ENCODE measurements at places on chromosomes 4 and X. TPM values are rescaled to one million over a fixed set of nuclear protein-coding genes. Genes with fewer than 3 reads are reported as not detected.

Gene MAGEA2
- not detected for total RNA-seq

- H3K36me3 ChIP-seq: no peaks in the 10 kb centered on the region
- no peaks in the 10 kb centered on the region for H3K4me1 ChIP-seq
- DNase-seq: no peak
- no peak overlapping the region for H3K27ac ChIP-seq
- no peaks in the 10 kb centered on the region for H3K27me3 ChIP-seq
- no peak overlapping the region for H3K4me3 ChIP-seq
Measured at GRCh38 chrX:116757491-116757890, 294.7 kb upstream of the CT83 start.

DNA sequence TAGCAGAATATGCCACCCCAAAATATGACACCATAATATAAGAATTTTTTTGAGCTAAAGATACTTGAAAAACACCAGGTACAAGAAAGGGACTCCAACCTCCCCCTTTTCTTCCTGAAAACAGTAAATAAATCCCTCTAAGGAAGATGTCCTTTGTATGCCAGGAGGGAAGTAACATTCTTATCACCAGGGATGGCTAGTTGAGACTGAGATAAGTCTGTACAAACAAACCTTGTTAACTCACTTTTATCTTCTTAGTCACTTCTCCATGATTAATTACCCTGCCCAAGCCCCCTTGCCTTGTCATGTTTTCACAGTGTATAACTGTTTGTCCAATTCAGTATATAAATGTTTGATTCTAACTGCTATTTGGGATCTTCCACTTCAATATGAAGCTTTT, 888.0 kb downstream of the PCDH18 start:
- H3K27ac ChIP-seq: no peak overlapping the region
- H3K27me3 ChIP-seq: no peaks in the 10 kb centered on the region
- no peaks in the 10 kb centered on the region for H3K4me1 ChIP-seq
- H3K36me3 ChIP-seq: no peaks in the 10 kb centered on the region
- H3K4me3 ChIP-seq: no peak overlapping the region
- no peak for DNase-seq

DNA sequence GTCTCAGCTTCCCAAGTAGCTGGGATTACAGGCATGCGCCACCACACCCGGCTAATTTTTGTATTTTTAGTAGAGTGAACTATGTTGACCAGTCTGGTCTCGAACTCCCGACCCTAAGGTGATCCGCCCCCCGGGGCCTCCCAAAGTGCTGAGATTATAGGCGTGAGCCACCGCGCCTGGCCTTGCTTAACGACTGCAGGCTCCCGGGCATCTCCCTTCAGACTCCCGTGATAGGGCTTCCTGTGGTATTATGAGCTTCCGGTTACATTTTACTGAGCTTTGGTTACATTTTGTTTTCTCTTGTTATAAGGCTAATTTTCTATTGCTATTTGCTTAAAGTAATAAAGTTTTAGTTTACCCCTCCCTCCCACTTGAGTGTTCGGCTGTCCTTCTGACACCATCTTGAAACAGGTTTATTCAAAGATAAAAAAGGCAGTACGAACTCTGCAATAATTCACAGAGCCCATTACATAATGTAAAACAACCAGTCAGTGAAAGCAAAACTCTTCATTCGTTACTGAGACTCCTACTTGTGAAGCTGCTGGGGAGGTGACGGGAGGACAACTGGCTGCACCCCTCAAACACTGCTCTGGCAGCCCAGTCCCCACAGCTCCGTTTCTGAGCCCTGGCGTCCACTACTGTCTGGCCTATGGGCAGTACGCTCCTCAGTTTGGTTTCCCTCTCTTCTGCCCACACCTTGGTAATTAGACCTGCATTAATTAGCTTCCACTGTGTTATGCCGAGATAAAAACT, 795.7 kb upstream of the SLIT2 start:
- H3K27ac ChIP-seq: no peak overlapping the region
- no peaks in the 10 kb centered on the region for H3K27me3 ChIP-seq
- H3K36me3 ChIP-seq: no peaks in the 10 kb centered on the region
- no peak overlapping the region for H3K4me3 ChIP-seq

- H3K4me3 ChIP-seq: no peak overlapping the region
- no peaks in the 10 kb centered on the region for H3K4me1 ChIP-seq
- no peaks in the 10 kb centered on the region for H3K27me3 ChIP-seq
- H3K27ac ChIP-seq: no peak overlapping the region
Measured at GRCh38 chr4:88211473-88212252, 53.2 kb upstream of the ABCG2 start.

DNA sequence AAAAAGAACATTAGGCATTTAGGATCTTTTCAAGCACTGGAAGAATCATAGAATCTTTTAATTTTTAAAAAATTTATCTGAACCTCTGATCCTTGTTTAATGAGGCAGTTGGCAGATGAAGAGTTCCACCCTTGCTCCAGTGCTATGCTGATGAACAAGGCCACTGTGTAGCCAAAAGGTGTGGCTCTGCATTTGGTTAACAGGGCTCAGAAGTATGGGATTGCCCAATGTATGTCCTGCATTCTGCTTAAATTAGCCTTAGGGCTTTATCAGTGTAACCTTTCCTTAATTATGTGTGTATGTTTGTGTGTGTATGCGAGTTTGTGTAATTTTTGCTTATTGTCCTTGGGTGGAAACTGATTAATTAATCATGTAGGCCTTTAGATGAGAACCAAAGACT, 43.3 kb upstream of the PPM1K start:
- H3K4me3 ChIP-seq: no peak overlapping the region
- H3K27ac ChIP-seq: no peak overlapping the region
- H3K4me1 ChIP-seq: no peaks in the 10 kb centered on the region
- no peak for DNase-seq
